Activated CD4-positive, alpha-beta T cell treated with anti-CD3 and anti-CD28 coated beads, Interleukin-2, amount 50 U/mL, for 24 hours (primary cell): ENCODE measurements at places on chromosomes 6 and 20.

- no peak for DNase-seq
Measured at GRCh38 chr20:57507477-57507876, 17.5 kb downstream of the CTCFL start.

DNA sequence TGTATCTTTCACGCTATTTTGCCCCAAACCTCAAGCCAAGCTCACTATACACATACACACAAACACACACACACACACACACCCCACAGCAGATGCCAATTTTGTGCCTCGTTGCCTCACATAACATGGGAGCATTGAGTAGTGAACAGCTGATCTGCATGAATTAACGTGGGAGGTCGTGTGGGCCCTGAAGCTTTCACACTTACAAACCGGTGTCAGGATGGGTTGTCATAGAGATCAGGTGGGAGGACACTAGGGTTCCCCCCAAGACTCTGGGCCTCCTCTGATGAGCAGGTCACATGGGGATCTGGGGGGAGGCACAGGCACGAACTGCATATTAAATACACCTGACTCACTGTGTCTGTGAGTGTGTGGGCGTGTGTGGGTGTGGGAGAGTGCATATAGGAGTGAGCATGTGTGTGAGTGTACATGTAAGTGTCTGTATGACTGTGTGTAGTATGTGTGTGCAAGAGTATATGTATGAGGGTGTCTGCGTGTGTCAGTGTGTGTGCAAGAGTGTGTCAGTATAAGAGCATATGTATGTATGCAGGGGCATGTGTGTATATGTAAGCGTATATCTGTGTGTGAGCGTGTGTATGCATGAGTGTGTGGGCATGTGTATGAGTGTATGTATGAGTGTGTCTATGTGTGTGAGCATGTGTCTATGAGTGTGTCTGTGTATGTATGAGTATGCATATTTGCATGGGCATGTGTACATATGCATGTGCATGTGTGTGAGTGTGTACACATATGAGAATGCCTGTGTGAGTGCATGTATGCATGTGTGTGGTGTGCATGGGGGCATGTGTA, 370.4 kb downstream of the PREX1 start:
- no peak for DNase-seq

- DNase-seq: no peak
Measured at GRCh38 chr20:46104262-46104661, 13.9 kb upstream of the CD40 start.

GRCh38 chr20:35702824-35703695, 3.9 kb downstream of the ROMO1 start:
- no peak for DNase-seq

GRCh38 chr20:64216036-64216435, 39.5 kb upstream of the PCMTD2 start:
- no peak for DNase-seq

DNA sequence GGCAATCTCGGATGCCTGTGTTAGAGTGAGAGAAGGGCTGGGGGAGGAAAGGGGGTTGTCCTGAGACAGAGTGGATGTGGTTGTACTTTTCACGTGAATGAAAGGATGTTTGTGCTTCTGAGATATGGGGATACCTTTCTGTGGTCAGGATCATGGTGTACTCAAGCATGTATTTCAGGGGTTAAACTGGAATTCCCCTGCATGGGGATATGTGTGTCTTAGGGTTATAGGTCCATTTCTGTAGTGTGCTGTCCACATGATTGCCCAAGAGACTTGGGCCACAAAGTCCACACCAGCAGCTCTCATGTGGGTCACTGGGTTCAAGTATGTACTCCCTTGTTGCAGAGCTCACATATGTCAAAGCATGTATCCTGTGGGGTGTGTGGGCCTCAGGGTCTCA, 10.5 kb downstream of the SYNGAP1 start:
- DNase-seq: no peak

- no peak for DNase-seq
Measured at GRCh38 chr6:136113736-136114173, 136.4 kb downstream of the MTFR2 start.

DNA sequence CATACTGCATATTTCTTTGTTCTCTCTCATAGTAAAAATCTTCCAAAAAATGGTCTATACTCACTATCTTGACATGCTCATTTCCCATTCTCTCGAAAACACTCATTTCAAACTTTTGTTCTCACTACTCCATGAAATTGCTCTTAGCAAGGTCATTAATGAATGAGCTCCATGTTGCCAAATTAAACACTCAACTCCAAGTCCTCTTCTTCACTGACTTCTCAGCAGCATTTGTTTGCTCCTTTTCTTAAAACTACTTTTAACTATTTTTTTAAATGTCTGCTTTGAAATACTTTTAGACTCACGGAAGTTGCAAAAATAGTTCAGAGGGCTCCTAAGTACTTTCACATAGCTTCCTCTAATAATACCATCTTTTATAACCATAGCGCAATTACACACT, 274.0 kb upstream of the PREP start:
- no peak for DNase-seq
